Stimulated activated CD8-positive, alpha-beta memory T cell treated with anti-CD3 and anti-CD28 coated beads, Interleukin-4, amount 100 ng/mL, for 1 hour (primary cell): ENCODE measurements at places on chromosomes 12 and 14.

DNA sequence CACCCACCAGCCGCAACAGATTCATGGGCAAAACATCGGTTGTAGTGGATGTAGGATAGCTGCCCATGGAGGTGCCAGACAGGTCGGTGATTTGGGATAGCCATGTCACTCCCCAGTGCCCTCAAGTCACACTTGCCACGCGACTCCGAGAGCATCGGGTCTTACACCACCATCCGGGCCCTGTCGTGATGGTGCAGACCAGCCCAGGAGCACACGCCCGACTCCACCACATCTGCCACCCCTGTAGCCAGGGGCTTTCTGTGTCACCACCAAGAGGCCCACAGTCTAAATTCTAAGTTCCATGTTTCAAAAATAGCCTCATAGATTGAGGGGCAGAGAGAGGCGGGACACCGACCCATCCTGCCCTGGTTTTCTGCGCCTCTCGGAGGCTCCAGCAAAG, 18.0 kb downstream of the FOXN4 start:
- no peak for DNase-seq

DNA sequence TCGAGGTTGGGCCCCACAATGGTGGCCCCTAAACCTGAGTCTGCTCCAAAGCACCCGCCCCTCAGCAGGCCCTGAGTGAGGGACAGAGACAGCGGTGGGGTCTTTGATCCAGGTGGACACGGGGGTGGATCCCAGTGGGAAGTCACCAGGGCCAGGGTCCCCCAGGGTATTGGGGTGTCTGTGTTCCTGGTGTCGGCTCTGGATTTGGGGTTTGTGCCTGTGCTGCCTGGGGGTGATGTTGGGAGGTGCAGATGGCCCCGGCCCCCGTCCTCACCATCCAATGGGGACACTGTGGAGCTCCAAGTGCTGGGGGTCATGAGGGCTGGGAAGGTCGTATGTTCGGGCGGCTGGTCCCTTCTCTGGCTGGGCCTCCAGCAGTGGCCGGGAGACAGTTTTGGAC, 354.2 kb downstream of the TMEM121 start:
- DNase-seq: no peak

- no peak for DNase-seq
Measured at GRCh38 chr14:100592972-100593371, 5.8 kb upstream of the BEGAIN start.

DNA sequence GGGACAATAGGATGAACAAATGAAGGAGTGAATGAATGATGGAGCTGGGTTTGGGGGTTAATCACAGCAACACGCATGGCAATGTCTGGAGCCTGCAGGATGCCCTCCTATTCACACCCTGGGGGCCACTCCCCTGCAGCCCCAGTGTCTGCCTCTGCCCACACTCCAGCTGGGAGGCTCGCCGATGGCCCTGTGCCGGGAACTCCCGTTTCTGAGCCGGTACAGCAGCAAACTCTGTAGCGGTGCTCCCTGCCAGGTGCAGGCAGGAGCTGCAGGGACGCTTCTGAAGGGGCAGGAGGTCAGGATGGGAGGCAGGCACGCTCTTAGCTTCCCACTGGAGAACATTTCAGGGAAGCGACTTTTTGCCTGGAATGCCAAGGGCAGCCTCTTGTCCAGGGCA, 55.4 kb upstream of the NCOR2 start:
- no peak for DNase-seq

GRCh38 chr14:44767646-44768173, 194.0 kb downstream of the KLHL28 start:
- no peak for DNase-seq

DNA sequence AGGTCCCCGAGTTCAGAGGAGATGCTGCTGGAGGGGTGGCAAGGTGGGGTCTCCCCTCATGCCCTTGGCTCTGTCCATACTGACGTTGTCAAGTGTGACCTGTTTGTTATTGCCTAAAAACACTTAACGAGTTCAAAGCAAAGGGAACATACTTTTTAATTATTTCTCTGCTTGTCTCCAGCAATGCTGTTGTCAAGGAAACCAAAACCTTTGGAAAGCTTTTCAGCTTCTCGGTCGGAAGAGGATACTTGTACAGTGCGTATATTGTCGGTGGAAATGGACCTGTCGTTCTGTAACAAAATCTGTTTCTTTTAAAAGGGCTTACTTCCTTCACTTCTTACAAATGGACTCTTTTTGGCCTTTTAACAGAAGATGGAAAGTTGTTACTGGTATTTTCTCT, 73.9 kb downstream of the SLC25A47 start:
- no peak for DNase-seq

DNA sequence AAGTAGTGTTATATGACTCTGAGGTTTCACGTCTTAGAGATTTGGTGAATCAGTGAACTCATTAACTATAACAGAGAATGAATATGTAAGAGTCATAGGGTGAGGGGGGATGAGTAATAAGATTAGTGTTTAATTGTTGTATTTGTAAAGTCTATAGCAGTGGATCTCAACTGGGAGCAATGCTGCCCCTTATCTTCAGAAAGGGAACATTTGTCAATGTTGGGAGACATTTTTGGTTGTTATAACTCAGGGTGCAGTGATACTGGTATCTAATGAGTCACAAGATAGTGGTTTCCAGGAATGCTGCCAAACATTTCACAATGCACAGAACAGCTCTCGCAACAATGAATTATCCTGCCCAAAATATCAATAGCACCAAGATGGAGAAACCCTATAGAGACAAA, 1193.7 kb downstream of the GALC start:
- DNase-seq: no peak

DNA sequence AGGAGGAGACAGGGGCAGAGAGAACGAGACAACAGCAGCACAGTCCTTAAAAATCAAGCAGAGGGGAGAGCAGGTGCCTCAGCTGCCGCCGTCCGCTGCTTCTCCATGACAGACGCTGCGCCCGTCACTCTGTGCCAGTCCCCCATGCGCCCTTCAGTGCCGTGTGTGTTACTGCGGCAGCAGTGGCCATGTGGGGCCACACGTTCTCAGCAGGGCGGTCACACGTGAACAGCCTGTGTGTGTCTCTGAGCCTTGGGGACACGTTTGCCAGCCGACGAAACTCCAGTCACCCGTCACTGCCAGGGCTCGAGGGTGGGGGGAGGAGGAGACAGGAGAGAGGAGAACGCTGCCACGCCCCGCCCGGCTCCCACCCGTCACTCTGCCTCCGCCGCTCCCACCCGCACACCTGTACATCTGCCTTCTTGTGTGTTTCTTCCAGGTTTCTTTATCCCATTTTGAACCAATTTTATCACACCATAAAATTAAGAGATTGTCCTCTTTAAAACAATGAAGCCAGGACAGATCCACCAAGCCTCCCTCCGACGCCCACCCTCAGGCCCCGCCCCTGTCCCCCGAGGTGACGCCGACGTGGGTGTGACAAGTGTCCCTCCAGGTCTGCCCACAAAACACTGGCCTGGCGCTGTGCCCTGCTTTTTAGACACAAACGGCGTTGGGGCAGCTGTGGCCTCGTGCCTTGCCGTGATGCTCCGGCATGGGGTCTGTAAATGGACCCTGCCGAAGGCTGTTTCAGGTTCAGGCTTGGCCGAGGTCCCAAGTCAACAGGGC, 58.2 kb downstream of the GALNT9 start:
- no peak for DNase-seq

- DNase-seq: no peak
Measured at GRCh38 chr14:30698463-30698862, 76.3 kb downstream of the SCFD1 start.

DNA sequence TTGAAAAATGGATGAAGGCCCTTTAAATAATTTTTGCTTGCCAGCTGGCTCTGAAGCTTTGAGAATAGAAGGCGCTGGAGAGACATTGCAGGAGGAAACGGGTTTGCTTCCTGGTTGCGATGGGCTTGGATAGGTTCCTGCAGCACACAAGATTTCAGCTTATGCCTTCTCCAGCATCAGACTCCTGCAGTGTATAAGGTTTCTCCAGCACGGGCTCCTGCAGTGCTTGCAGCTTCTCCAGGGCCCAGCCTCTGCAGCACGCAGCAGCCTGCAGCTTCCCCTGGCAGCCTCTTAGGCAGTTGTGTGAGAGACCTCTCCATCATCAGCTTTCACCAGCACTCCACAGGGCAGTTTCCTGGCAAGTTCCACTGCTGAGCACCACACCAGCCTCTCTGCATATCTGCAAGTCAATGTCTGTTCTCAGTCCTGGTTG, 78.7 kb upstream of the ZDHHC17 start:
- DNase-seq: no peak

- no peak for DNase-seq
Measured at GRCh38 chr14:55706365-55706684, 126.3 kb downstream of the KTN1 start.
